ENCODE measurements at places on chromosomes 16 and 17. TPM values are rescaled to one million over a fixed set of nuclear protein-coding genes. Genes with fewer than 3 reads are reported as not detected.

GRCh38 chr17:78947235-78948149 lies 22.3 kb upstream of the TIMP2 start:
- DNase-seq, result no peak

GRCh38 chr16:4979736-4980660 lies 21.9 kb downstream of the SEC14L5 start:
- no peak for DNase-seq

- DNase-seq, result no peak
Measured at GRCh38 chr16:76837872-76838271, 353.1 kb upstream of the MON1B start.

TMEM100 gene
- 0.07 TPM for polyA plus RNA-seq

GRCh38 chr17:51617986-51618385 lies 357.6 kb downstream of the UTP18 start:
- DNase-seq, result no peak

DNA sequence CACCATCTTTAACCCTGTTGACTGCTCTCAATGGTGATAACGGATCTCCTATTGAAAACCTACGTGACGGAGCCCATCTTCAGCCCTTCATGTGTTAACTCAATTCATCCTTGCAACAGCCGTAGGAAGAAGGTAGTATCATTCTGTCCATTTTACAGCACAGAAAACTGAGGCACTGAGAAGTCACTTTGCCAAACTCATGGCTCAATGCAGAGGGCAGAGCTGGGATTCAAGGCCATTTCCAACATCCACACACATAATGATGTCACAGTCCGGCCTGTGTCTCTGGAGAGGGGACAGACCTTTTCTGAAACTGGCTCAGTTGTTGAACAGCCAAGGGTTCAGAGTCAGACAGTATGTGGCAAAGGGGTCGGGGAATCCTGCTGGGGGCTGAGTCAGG lies 52.6 kb upstream of the CMIP start:
- no peak for DNase-seq

KRT24 gene
- polyA plus RNA-seq, result not detected

DNA sequence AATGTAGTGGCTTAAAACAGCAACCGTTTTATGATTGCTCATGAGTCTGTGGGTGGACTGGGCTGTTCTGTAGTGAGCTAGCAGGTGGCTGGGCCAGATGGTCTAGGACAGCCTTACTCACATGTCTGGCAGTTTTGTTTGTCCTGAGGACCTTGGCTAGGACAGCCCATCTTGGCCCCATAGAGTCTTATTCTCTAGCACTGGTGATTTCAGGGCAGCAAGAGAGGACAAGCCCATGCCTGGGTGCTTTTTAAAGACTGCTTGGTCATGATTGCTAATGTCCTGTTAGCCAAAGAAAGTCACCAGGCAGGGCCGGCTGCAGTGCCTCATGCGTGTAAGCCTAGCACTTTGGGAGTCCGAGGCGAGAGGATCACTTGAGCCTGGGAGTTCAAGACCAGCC lies 139.8 kb downstream of the KATNIP start:
- DNase-seq, result no peak
